ENCODE measurements at places on chromosomes 5 and 9.

DNA sequence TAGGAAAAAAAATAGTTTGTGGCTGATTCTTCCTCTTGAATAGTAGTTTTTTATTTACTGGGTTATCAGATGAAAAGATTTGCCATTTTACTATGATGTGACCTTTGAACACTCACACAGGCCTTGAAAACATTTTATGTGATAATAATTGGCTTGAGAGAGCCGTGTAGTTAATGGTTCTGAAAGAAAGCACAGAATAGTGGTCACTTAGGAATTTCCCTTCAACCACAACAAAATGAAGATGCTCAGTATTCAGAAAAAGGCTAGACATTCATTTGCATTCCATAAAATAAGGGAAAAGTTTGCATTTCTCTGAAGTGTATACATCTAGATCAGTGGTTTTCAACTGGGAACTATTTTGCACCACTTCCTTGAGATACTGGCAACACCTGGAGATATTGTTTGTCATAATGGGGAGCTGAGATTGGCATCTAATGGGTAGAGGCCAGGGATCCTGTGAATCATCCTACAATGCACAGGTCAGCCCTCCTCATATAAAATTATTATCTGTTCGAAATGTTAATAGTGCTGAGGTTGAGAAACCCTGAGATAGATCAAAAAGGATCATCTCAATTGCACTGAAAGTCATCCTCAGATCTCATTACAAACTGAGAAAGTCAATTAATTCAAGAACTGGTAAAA lies 446.4 kb upstream of the CCNG1 start:
- DNase-seq = peak; percentile 52

DNA sequence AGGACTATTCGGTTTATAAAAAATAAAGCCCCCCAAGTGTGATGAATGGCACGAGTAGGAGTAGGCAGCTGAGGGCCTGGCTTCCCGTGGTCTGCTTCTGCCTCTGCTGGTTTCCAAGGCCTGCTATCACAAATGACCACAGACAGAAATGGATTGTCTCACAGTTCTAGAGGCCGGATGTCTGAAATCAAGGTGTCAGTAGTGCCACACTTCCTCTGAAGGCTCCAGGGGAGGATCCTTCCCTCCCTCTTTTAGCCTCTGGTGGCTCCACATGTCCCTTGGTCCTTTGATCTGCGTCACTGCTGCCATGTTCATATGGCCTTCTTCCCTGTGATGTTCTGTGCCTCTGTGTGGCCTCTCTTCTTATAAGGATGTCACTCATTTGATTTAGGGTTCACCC lies 15.1 kb downstream of the PRKACG start:
- DNase-seq = no peak

DNA sequence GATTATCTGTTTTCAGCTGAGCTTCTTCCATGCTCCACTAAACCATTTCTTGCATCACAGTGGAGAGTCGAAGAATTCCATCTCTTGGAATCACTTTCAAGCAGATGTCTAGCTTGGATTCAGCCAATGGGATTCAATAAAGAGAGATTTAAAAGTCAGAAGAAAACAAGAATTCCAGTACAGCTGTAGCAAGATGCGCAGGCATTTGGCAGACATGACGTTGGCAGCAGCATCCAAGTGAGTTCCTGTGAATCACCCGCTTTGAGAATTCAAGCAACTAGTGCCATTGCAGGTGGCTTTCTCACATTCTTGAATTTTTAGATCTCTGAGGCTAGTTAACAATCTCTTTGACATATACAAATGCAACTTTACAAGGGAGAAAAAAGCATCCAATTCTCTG lies 467.0 kb downstream of the CDH10 start:
- no peak for DNase-seq

- DNase-seq = no peak
Observed at GRCh38 chr5:109865637-109866036, 175.9 kb downstream of the MAN2A1 start.

- DNase-seq = no peak
Observed at GRCh38 chr9:88681434-88681833, 146.5 kb downstream of the NXNL2 start.

GRCh38 chr9:34256104-34256503 lies 73.0 kb downstream of the KIF24 start:
- DNase-seq = no peak

DNA sequence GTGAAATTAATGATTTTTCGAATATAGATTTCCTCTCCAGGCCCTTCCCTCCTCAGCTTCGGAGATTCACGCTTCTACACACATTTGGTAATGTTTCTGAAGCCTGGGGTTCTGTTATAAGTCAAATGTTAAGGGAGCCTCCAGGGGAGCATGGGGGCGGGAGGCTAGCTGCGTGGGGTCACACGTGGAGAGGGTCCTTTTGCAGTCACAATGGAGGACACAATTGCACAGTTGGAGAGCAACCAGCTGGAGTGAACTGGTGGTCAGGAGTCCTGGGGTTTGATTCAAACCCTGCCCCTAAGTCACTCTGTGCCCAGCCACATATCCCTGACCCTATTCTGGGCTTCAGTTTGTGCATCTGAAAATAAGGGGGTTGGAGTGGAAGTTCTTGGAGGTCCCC lies 481.4 kb downstream of the CDK5RAP2 start:
- no peak for DNase-seq

DNA sequence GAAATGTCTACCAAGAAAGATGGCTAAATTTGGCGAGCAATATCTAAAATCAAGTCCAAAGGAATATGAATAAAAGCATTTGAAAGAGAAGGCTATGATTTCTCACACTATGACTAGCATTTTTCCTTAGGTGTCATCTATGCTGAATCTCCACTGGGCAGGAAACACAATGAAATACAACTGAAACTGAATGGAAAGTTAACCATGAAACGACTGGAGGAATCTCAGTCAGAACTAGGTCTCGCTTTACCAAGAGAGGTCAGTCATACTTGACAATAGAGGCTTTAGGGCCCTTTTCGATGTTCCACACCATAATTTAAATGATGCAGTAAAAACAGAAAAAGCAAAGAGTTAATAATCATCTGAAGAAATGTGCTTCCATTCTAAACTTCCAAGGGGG lies 339.0 kb downstream of the PDE4D start:
- DNase-seq = no peak

DNA sequence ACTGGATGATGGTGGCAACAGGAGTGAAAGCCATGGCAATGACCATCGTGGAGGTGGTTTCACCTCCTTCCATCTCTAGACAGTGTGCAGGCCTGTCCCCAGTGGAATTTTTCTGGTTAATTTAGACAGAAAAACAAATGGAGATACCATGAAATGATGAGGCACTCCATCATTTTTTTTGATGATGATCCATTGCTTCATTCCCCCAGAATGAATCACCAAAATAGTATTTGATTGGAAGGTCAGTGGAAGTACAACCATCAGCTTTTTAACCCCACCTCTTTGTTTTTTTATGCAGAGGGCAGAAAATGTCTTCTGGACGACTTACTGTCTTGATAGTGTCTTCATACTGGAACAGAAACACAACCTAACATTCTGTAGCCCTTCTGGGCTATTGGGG lies 42.6 kb upstream of the ADRA1B start:
- DNase-seq = no peak

DNA sequence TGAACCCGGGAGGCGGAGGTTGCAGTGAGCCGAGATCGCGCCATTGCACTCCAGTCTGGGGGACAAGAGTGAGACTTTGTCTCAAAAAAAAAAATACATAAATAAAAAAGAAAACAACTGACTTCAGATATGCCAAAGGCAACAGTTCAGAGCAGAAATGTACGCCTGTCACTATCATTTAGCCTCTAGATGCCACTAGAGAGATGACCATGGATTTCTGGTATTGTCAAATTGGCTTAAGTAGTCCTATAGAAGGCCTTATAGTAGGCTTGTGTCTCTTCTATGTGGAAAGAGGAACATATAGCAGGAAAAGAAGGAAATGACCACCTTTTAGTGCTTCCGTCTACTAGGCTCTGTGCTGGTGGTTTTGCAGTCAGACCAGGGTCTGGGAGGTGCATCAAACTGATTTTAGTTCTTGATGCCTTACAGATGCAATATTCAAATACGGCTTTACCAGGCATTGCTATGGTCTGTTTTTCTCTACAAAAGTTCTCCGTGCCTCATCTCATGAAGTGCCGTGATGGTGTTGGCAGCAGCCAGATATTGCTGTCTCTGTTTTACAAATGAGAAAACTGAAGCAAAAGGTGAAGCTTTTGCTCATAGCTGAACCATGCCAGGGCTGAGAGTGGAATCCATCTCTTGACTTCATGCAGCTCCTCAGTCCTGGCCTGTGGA lies 17.2 kb downstream of the AGXT2 start:
- DNase-seq = no peak

- DNase-seq = no peak
Observed at GRCh38 chr9:125906893-125907292, 159.7 kb downstream of the PBX3 start.

DNA sequence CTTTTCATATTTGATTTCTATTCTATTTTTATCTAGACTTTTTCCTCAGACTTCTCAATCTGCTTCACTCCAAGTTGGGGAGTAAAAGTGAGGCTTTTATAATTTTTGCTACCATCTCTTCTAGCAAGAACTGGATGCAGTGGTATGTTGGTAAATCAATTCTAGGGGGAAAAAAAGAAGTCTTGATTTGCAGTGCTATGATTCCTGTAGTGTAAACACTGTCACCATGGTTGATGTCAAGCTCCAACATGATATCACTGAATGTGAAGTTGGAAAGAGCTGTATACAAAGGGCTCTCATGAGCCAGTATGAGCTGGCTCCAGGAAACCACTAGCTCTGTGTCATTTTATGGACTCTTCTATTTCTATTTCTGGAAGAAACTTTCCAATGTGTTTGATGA lies 439.2 kb downstream of the NTRK2 start:
- DNase-seq = no peak

DNA sequence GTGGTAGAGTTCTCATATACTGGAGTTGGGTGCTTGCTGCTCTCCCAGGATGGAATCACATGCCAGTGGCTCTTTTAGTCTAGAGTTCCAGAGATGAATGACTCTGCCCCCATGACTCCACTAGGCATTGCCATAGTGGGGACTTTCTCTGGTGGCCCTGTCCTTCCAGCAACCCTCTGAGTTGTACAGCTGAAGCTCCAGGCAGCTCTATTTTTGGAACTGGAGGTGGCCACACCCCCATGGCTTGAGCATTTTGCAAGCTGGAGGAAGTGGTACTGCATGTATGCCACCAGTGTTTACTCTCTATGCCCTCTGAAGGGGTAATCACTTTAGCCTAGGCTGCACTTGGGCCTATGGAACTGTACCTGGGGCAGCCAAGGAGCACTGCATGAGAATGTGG lies 112.6 kb downstream of the RANBP17 start:
- peak; percentile 17 for DNase-seq

DNA sequence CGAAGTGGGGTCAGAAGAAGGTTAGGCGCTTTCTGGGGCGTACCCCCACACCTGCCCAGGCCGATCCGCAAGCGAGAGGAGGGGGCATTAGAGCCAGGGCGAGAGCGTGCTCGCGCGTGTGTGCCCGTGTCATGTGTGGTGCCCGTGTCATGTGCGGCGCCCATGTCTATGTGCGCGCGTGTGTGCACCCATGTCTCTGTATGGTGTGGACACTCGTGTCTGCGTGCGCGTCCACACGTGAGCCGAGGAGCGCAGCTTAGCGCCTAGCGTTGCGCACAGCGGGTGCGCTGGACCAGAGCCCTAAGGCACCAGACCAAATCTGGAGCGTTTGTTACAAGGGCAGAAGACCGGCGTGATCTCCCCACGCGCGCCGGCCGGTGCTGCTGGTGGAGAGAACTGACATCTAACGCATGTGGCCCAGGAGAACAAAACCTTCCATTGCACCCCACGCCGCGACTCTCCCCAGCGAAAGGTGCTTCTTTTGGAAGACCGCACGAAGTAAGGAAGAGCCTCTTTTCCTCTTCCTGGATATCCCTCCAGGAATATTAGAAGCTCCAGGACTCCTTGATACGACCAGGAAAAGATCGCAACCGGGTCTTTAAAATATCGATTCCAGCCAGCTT lies 644 bp downstream of the NIM1K start:
- DNase-seq = no peak

GRCh38 chr5:55415071-55415470 lies 107.3 kb downstream of the MTREX start:
- DNase-seq = no peak

DNA sequence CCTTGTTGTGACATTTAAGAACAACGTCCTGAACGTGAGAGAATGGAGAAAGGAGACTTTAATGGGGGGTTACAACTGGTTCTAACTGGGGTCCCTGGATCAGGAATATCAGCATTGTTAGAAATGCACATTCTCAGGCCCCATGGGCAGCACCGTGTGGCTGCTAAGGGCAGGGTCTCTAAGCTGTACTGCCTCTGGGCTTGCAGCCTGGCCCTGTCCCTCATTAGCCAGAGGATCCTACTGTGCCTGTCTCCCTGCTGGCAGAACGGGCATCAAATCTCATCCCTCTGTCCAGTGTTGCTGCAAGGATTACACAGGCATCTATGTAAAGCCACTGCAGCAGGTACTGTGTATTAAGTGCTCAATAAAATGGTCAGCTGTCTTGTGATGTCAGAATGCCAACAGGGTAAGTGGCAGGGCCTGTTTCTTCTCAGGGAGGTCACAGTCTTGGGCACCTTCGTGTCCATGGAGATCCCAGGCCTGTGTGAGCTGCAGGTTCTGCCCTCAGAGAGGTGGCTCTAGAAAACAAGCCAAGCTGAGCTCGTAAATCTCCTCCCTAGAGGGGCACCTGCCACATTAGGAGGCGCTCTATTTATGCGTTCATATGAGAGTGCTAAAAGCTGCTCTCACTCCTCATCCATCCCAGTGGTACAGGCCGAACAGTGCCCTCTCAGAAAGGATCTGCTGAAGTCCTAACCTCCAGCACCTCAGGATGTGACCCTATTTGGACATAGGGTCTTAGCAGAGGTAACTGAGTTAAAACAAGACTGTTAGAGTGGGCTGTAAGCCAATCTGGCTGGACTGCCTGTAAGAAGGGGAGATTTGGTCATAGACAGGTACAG lies 210.5 kb downstream of the GADD45G start:
- DNase-seq = no peak

GRCh38 chr5:321230-321725 lies at the start of gene AHRR:
AHRR (plus strand) TSS chr5:321714; CDS start chr5:343903, 22,189 bp downstream.
- peak; percentile 35 for DNase-seq

DNA sequence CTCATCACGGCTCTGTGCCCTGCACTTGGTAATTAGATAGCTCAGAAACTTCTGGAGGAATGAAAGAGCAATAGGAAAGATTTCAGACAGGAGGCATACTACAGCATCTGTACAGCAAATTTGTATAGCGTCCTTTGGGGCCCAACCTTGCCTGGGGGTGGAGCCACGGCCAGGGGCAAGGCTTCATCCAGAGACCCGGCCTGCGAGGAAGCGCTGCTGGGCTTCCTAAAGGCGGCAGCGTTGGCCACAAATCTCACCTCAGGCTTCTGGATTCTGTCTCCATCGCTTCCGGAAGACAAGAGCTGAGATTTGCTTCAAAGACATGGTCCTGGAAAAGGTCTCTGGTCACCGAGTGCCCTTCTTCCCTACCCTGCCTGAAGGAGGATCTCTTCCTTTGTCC lies 12.2 kb upstream of the SPATA31D1 start:
- no peak for DNase-seq

Data from MM.1S (cell line).